ENCODE measurements at places on chromosomes 5 and 9.

DNA sequence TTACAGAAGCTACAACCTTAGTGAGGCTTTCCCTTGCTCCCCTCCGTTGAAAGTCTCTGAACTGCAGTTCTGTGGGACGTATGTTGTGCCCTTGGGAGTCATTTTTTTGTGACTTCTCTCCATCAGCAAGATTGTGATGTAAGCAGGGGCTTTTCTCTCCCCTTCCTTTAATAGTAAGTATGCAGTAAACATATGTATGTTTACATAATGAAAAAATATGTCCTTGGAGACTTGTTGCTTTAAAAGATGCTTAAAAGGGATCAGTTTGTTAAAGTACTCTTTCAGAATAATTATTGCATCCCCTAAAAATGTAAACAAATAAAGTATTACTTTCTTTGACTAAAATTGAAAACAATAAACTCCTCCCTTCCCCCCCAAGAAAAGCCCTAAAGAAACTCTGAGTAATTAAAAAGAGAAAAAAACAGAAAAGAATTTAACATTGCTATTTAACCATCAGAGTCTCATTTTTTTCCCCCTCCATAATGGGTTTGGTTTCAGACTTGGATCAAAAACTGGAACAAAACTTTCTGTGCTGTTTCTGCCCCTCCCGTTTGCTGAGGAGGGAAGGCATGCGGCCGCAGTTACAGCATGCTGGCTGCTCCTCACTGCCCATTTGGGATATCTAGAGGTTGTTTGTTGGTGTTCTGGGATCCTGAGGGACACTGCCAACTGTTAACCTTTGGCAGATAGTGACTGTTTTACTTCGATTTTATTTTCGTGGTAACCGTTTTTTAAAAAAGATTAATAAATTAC is 40.2 kb downstream of the TRIO start:
- DNase-seq, result no peak

DNA sequence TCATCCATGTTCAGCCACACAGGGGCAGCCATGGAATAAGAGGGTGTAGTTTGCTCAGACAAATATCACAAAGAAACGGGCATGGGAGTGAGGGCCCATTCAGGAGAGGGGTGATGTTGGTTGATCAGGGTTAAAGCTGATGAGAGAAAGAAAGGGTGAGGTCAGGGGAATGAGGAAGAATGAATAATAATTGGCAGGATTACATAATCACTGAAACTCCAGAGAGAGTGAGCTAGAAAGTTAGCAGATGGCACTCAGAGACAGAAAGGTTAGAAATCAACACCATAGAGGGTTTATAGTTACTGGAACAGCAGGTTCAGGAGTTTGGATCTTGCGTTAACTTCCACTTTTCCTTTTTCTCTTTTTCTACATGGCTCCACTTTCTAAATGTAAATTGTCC is 113.9 kb downstream of the TAF11L14 start:
- DNase-seq, result no peak

DNA sequence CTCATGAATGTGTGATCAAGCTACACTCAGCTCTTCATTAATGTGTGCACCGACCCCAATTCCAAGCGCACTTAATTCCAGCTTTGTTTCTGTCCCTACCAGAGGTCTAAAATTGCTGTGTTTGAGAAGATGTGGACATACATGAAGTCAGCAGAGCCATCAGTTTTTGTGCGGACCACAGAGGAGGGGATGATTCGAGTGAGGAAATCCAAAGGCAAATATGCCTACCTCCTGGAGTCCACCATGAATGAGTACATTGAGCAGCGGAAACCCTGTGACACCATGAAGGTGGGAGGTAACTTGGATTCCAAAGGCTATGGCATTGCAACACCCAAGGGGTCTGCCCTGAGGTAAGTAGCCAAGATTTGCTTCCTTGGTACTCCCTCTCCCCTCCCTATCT is 268.6 kb downstream of the FAM114A2 start:
- no peak for DNase-seq

DNA sequence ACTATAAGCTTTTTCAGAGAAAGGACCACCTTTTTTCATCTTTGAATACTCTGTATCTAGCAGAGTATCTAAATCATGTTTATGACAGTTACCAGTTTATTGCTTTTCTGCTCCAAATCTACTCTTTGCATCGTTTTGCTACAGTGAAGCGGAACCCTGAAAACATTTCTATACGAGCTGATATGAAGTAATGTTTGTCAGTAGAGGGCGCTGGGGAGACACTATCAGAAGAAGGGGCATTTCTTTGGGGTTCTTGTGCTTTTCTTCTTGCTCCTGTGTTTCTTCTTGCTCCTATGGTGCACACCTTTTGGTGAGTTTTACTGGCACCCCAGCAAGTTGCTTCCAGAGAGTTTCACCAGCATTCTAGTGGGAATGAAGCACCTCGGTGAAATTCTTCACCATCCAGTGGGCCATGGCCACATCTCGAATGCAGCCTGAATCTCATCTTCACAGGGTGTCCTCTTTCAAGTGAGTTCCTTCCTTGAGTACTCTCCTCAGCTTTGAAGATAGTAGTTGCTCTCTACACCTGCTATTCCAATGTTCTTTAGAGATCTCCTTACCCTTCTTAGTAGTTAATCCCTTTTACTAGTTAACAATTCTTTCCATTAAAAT is 98.4 kb downstream of the FGF1 start:
- DNase-seq, result no peak

GRCh38 chr5:157382996-157383800 is 76.8 kb upstream of the NIPAL4 start:
- no peak for DNase-seq

- DNase-seq, result no peak
Observed at GRCh38 chr5:96663608-96664007, 1.4 kb downstream of the CAST start.

- DNase-seq, result no peak
Observed at GRCh38 chr5:159316519-159317383, 13.5 kb downstream of the IL12B start.

GRCh38 chr9:4812858-4813257 is 20.1 kb downstream of the RCL1 start:
- DNase-seq, result no peak

GRCh38 chr5:31054453-31054852 is 139.0 kb upstream of the CDH6 start:
- DNase-seq, result no peak

GRCh38 chr5:181217111-181217802 is 5.8 kb upstream of the TRIM41 start:
- peak; percentile 47 for DNase-seq

DNA sequence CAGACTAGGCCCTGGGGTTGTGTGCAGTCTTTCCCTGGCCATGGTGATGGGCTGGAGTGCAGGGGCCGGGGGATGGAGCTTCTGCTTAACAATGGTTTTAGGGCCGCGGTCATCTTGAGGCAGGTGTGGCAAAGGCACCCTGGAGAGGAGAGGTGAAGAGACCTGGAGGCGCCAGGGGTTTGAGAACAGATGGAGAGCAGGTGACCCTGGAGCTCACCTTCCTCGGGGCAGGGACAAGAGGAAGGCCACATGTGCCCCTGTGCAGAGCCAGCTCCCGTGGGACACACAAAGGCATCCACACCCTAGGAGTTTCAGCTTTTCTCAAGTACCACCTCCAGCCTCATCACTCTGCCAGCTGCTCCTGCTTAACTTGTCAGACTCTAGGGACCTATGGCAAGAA is 46.4 kb upstream of the SH3GL2 start:
- DNase-seq, result no peak

GRCh38 chr9:133250741-133251170 is 24.2 kb downstream of the ABO start:
- DNase-seq, result no peak

DNA sequence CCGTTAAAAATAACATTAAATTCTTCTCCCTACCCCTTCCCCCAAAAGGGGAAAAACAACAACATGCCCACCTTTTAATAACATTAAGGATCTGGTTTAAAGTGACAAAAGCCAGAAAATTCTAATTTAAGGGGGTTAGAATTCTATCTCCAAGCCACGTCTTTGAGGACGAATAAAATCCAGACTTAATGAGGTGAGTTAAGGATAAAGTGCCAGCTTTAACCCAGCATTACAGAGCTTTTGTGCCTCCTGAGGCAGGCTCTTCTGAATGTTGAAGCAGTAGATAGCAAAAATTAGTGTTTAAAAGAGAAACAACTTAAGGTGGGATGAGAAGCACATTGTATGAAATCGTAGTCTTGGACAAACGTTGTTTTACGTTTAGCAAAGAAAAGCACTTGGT is 329.0 kb upstream of the MPDZ start:
- DNase-seq, result no peak

DNA sequence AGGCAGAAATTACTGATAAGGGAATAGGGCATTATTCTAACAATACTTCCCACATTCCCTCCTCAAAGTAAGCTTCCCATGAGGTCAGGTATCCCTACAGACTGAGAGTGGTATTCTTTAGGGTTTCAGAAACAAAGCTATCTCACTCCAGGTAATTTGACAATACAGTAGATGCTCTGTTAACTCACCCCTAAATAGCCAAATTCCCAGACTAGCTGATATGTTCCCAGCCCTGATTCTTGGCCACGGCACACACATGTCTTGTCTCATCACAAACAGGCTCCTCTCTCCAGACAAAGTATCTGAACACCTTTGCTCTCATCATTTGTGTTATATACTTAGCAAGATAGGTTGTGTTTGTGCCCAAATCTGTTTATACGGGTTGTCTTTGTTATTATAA is 139.9 kb downstream of the ZNF608 start:
- no peak for DNase-seq

DNA sequence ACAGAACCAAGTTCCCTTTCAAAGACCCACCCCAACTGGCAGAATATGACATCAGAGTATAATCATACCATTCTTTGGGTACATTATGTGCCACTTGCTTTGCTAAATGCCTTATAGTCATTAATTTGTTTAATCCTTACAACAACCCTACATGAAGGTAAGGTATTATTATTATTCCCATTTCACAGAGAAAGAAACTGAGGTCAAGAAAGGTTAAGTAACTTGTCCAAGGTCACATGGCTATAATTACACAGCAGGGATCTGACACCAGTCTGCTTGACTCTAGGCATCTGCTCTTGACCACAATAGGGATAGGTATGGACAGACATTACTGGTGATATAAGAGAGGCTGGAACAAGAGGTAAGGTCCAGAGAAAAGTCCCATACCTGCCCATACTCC is 1.2 kb downstream of the FCHSD1 start:
- DNase-seq, result no peak

DNA sequence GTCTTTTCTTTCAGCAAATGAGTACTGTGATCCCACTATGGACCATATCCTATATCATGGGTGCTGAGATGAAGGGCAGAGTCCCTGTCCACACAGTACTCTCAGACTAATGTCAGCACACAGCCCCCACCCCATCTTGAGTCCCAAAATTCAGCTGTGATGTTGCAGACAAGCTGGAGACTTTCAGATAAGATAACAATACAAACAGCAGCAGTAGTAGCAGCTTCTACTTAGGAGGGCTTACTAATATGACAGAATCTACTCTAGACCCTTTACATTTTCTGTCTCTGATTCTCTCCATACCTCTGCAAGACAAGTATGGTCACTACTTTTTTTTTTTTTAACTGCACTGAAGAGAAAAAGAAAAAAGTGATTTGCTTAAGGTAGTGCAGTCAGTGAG is 129.1 kb upstream of the TRIM32 start:
- no peak for DNase-seq

- DNase-seq, result no peak
Observed at GRCh38 chr5:139658928-139659667, 10.9 kb downstream of the CXXC5 start.

- no peak for DNase-seq
Observed at GRCh38 chr5:10056228-10056760, 193.4 kb downstream of the ATPSCKMT start.

DNA sequence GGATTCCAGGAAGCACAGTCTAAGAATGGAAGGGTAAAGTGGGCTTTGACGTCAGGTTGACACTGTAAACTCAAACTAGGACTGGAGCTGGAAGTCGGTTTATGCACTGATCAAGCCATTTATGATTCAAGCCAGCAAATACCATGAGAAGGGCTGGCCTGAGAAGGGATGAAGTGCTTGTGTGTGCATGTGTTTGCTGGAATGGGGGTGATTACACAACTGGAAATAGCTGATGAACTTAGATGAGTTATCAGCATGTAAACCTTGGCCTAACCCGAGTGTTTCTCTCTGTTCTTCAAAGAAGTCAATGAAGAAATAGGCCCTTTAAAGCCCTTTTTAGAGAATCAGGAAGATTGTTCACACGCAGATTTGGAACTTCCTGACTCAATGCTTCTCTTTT is 287.6 kb downstream of the RFX3 start:
- DNase-seq, result no peak
